RPMI7951 (cell line): ENCODE measurements at places on chromosomes 2 and 18.

DNA sequence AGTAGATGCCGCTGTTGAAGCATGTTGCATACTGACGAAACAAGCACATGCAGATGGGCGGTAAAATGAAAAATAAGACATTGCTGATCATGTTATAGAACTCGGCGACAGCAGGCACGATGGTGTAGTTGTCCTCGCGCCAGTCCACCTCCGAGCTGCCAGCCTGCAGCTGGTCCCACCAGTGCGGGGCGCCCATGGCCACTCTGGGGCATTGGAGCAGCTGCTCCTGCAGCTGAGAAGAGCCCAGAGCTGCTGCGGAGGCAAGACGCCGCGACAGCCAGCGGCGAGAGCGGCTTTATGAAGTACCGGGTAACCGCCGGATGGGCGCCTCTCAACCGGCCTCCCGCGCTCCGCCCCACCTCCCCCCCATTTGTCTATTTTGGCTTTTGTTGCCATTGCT lies 32.6 kb upstream of the ADAM23 start:
- DNase-seq: no peak

- DNase-seq: peak; percentile 67
Observed at GRCh38 chr2:221571551-221572218, 419 bp downstream of the EPHA4 start.

DNA sequence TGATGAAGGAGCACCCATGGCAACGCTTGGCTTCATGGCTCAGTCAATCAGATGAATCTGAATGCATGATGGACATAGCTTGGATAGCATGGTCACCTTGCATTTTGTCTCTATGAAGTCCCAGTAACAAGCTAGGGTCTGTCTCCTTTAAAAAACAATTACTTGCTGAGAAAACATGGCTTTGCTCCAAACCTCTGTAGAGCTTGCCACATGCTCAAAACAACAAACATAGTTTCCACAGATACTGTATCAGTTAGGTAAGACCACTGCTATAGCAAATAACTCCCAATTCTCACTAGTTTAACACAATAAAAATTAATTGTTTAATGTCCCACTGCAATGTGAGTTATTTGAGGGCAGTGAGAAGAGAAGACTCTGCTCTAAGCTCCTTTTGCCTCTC lies 401.0 kb downstream of the IRS1 start:
- no peak for DNase-seq

- DNase-seq: peak; percentile 36
Observed at GRCh38 chr2:63788071-63788470, 53.6 kb upstream of the UGP2 start.

- peak; percentile 0 for DNase-seq
Observed at GRCh38 chr18:67735506-67735905, 219.0 kb upstream of the DSEL start.

GRCh38 chr2:6787376-6787775 lies 78.3 kb downstream of the CMPK2 start:
- no peak for DNase-seq

DNA sequence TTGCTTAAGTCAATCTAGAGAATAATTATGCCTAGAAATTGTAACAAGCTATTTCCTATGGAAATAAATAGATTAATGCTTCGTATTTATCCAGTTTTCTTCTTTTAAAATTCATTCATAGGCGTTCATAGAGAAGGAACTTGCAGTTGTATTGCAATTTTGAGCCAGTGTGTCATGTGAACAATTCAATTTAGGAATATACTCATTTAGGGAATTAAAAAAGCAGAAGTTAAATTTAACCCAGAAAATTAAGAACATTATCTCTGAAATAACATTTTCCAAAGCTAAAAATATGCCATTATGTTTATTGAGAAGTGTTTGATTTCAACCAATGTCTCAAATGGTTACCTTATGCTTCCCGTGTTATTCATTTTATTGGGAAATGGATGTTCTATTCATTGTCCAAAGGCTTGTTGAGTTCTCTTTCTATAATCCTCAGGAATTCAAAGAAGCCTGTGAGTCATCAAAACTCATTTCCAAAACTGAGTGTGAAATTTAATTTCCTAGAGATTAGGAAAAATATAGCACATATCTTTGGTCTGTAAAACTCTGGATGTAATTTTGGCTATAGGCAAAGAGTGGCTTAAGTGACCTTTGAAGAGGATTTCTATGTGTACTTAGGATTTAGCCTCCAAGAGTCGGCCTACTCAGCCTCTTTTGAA lies 99.7 kb downstream of the SLC8A1 start:
- no peak for DNase-seq

GRCh38 chr2:238818561-238818960 lies 29.3 kb upstream of the TWIST2 start:
- no peak for DNase-seq

GRCh38 chr18:23645568-23646175 lies 17.0 kb downstream of the ANKRD29 start:
- no peak for DNase-seq

- DNase-seq: no peak
Observed at GRCh38 chr2:121064186-121064585, 220.8 kb downstream of the TFCP2L1 start.

DNA sequence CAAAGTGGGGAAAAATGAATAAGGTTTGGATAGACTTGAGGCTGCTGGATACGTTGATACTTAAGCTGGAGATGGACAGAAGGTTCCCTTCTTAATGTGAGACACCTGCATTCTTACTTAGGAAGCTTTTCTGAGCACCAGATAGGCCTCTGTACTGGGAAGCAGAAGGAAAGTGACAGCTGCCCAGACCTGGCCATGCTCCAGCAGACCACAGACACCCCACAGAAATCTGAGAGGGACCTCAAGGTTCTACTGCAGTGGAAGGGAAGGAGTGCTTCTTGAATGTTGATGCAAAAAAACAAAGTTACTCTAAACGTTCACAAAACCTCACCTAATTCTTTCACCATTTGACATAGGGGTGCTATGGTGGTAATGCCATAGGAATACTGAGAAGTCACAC lies 642.1 kb upstream of the ID2 start:
- no peak for DNase-seq

GRCh38 chr2:236679884-236680860 lies 110.5 kb downstream of the ACKR3 start:
- DNase-seq: peak; percentile 76

DNA sequence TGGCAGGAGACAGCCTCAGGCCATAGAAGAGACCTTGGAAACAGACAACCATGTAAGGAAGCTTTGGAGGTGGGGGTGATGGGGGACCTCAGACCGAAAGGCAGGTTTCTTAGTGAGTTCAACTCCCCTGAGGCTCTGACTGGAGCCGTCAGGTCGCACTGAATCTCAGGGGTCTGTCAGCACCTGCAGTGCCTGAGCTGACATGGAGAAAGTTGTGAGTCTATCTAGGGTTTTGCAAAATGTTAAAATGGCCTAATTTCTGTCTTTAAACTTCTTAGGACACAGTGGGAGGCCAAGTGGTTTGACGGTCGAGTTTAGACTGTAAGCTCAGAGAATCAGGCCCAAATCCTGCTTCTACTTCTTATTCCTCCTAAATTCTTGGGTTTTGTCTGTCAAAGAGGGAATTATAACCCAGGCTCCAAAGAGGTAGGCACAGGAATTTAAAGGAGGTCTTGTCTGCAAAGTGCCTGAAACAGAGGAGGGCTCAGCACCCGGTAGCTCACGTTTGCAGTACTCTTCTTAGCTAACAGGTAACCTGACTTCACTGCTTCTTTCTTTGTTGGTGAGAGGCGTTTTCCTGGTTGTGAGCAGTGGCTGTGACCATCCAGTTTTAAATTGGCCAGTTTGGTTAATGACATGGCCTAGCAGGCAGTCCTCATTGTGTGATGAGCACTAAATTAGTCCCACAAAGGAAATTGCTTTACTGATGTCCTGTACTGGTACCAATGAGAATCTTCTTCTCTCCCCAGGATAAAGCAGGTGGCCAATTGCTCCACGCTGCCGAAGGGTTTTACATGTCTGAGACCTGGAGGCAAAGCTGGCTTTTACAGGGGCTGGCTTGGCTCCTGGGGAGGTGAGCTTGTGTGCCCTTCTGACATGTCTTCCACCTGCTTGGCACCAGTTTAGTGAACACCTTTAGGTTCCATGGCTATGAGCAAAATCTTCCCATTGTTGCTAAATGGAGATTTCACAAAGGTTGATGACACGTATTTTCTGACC lies 95.7 kb downstream of the MYCN start:
- no peak for DNase-seq

- DNase-seq: no peak
Observed at GRCh38 chr18:43877616-43878321, 600.5 kb upstream of the SYT4 start.
